ENCODE measurements at places on chromosomes 4 and X.
A peak's percentile ranks its signal among the peaks of the same experiment; 100 is the strongest.

GRCh38 chrX:134460862-134461220, 876 bp downstream of the HPRT1 start:
- no peak for DNase-seq

- DNase-seq: peak; percentile 6
These were observed 379.1 kb upstream of the TEX13C start for GRCh38 chrX:124940531-124940930.

GRCh38 chr4:37634180-37634579, 52.0 kb downstream of the RELL1 start:
- DNase-seq: no peak

DNA sequence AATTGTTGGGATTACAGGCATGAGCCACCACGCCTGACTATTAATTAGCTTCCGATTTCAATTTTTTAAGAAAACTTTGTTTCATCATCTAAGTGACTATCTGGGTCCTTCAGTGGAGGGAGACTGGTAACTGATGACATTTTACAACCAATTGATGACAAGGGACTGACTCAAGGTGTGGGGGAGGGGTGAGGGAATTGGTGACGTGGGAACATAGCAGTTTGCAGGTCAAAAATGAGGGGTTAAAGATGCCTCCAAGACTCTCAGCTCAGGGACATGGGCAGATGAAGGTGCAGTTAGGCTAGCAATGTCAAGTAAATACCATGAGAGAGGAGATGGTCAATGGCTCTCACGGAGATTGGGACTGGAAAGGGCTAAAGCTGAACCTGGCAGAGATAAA, 5.7 kb upstream of the FAM9C start:
- DNase-seq: no peak

- no peak for DNase-seq
These were observed 4.1 kb downstream of the IL9R start for GRCh38 chrX:156001667-156002021.

DNA sequence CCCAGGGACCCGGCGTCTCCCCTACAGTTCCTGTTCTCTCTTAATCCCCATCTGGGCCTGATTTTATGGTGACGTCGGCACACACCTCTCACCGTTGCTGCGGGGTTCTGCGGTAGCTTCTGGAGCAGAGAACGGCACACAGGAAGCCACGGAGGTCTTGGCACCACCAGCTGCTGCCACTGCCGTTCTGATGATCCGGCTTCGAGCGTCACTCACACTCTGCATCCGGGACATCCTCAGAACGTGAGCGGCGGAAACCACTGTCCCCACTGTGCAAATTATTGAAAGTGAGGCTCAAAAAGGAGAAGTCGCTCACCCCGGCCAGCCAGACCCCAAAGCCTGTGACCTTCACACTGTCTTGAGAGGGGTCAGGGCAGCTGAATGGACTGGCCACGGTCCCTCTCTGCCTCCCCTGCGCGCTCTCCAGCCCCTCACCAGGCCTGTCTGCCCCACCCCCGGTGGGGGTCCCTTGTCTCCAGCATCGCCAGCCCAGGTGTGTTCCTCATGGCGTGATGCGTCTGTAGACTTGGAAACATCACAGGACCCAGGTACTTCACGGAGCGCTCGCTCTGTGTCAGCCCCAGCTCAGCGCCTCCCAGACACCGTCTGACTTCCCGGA, 201.1 kb downstream of the AFAP1 start:
- DNase-seq: no peak

DNA sequence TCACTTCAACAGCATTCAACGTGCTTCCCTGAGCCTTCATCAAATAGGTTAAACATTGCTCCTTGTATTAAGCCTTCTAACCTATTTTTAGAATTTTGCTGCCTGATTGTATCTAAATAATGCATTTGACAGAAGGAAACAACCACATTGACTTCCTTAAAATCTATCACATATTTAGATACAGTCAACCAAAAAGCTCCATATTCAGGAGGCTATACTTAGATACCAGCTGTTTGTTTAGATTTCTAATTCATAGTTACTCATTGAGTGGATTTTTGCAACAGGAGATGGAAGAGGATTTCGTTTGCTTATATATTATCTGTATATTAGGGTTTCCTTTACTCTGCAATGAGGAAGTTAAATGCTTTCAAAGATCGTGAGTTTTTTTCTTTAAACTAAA, 241.1 kb upstream of the PPP1R2C start:
- no peak for DNase-seq

DNA sequence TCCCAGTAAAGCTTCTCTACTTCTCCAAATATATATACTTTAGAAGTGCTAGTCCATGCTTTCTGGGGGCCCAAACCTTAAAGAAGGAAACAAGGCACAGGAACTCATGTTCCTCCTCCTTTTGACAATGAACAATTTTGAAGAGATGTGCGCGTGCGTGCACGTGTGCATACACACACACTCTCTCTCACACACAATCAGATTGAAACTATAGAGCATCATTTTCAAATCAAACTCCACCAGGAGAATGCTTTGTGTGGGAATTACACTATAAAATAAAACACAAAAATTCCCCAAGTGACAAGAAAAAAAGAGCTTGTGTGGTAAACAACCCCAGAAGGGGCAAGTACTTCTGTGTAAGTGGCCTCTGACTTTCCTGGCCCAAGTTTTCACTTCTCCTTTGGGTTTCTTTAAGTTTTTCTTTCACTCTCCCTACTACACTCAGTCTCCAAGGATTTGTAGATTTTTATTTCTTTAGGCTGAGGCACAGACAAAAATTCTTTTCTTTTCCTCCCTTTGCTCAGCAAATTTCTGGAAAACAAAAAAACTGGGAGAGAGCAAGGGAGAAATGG, 46.6 kb upstream of the SHISA3 start:
- no peak for DNase-seq

DNA sequence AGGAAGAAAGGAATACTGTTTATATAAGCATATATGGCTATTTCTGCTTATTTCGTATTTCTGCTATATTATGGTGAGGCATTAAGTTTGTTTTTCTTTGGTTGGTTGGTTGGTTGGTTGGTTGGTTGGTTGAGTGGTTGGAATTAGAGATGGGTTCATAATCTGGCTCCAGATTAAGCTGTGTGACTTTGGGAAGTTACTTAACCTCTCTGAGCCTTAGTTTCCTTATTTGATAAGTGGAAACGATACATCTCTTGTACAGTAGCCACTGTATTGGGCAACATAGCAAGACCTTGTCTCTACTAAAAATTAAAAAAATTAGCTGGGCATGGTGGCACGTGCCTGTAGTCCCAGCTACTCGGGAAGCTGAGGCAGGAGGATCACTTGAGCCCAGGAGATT, 46.1 kb upstream of the CEP135 start:
- DNase-seq: no peak

DNA sequence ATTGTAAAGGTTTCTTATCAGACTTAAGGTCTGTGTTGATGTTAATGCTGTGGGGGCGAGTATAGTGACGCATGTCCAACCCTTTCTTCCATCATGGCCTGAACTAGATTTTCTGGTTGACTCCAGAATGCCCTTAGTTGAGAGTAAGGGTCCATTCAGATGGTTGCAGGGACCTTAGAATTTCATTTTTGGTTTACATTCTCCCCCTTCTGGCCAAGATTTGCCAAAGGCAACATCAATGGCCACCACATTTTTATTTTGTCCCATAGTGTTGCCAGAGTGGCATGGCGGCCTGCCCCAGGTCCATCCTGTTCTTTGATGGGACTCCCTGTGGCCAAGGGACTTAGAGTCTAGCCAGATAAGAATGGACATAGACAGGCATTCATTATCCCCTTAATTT, 368.5 kb downstream of the GPM6A start:
- no peak for DNase-seq

DNA sequence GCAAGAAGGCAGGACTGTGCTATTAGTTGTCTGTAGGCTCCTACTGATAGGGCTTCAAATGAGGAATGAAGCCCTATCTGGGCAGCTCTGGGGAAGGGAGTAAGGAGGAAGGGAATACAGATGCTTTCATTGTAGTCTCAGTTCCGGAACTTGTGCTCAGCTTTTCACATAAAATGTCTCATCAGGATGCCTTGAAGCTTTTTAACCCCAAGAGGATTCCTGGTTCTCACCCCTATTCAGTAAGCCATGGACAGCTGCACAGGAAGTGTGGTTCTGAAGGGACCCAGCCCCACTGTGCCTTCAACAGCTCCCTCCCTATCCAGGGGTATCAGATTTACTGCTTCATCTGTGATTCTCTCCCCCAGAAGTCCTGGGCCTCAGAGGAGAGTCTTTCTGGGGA, 5.0 kb downstream of the ARMCX5 start:
- DNase-seq: no peak

DNA sequence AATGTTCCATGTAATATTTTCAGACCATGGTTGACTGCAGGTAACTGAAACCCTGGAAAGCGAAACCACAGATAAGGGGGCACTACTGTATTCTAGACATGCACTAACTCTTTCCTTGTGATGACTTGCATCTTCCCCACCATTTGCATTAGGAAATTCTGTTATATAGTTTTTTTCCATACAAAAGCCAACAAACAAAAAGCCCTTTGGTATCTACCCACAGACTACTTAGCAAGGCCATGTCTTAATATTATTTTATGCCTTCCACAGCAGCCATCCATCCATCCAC, 23.5 kb downstream of the OCIAD1 start:
- DNase-seq: no peak

DNA sequence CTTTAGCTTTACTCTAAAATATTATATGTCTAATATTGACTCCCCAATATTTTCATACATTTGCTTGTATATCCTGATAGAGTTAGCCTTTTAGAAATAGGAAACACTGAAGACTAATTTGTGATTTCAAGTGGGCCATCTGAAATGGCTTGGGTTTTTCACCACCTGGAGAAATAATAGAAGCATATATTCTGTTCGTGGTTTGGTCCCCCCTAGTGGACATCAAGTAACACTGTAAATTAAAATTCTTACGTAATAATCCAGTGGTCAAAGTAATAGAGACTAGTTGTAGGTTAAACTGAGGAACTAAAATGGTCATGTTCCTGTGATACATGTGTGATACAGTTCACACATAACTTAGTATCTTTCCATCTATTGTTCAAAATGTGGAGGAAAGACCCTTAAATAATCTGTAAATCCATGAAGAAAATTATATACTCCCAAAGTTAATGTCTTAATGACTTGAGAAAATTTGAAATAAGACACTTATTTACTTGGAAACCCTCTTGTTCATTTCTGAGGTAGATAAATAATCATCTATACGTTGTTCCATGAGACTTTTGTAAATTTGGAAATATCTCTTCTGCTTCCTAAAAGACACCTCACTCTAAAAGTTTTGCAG, 79.8 kb upstream of the SMARCAD1 start:
- peak; percentile 25 for DNase-seq

DNA sequence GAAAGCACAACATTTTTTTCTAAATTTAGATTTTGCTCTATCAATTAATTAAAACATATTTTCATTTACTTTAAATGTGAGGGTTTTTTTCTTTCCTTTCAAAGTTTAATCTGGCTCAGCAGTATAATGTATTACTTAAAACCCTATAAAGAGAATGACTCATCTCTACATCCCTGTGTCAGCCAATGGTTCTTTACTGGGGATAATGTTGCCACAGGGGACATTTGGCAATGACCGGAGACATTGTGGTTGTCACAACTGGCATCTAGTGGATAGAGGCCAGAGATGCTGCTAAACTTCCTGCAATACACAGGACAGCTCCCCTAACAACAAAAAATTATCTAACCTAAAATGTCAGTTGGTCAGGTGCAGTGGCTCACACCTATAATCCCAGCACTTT, 53.8 kb downstream of the SYNPO2 start:
- DNase-seq: no peak

- no peak for DNase-seq
These were observed 49.5 kb downstream of the GK start for GRCh38 chrX:30702736-30703135.

DNA sequence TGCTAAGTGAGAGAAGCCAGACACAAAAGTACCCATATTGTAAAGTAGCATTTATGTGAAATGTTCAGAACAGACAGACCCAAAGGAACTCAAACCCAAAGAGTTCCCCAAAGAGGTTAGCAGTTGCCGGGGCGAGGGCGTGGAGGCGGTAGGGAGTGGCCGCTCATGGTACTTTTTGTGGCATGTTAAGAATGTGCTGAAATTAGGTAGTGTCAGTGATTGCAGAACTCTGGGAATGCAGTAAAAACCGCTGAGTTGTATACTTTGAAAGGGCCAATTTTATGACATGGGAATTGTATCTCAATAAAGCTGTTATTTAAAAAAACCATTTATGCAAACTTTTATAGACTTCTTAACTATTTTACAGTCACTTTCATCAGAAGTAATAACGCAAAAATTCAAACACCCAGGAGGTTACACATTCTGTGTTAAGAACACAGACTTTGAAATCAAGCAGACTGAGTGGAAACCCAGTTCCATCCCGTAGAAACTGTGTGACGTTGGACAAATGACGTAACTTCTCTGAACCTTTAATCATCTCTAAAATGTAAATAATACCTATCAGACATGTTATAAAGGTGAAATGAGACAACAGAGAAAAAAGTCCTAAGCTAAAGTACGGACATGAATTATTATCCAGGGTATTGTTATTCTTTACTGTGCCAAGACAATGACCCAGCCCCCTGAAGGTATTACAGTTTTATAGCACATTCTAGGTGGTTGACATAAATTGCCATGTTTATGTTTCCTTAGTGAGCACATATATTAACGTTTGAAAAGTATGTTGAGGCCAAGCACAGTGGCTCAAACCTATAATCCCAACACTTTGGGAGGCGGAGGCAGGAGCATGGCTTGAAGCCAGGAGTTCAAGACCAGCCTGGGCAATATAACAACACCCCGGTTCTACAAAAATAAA, 19.7 kb downstream of the ZFP42 start:
- DNase-seq: no peak

GRCh38 chr4:169220447-169220846, 50.3 kb downstream of the SH3RF1 start:
- DNase-seq: no peak

DNA sequence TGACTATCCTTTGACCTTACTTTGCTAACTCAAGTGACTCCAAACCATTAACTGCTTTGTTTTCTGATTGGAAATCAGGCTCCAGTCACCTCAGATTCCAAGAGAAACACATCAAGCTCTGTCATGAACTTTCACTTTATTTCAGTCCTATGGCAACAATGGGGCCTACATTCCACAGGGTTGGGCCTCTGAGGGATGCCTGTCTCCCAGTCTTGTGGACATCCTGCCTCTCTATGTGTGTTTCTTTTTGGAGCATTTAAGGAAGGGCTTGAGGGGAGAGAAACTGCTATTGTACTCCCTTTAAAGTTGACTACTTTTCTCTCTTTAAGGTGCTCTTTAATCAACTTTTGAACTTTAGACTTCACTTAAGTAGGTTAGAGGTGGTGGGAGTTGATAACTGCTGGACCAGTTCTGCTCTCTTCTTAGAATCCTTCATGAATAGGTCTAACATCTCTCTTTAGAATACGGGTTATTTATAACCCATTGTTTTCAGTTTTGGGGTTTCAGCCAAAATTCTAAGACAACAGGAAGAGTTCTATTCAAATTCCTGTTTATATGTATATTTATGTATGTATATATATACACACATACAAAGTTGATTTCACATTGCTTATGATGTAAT, 274.3 kb upstream of the NR3C2 start:
- DNase-seq: no peak

GRCh38 chr4:7135389-7135746, 57.0 kb upstream of the SORCS2 start:
- DNase-seq: no peak
